Brain pericyte (primary cell): ENCODE measurements at places on chromosomes 2 and 18.
A peak's percentile ranks its signal among the peaks of the same experiment; 100 is the strongest.

DNA sequence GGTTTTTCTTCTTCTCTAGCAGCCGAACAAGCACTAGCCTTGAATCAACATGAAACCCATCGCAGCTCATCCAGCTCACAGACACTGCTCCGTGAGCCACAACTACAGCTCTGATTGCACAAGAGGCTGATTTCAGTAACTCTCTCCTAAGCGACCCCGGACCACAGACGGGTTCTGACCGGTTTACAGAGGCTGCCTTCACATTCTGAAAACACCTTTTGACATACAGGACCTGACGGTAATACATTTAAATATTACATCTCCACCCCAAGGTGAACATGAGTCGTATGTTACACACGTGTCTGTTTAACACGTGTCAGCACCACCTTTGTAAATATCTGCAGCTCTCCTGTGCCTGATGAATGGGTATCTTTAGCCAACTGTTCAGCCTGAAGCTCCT lies 120.7 kb downstream of the TMEM18 start:
- no peak for DNase-seq

- no peak for DNase-seq
These were observed 12.0 kb upstream of the DARS1 start for GRCh38 chr2:135997380-135997779.

GRCh38 chr18:36786686-36787085 lies 42.1 kb downstream of the TPGS2 start:
- no peak for DNase-seq

DNA sequence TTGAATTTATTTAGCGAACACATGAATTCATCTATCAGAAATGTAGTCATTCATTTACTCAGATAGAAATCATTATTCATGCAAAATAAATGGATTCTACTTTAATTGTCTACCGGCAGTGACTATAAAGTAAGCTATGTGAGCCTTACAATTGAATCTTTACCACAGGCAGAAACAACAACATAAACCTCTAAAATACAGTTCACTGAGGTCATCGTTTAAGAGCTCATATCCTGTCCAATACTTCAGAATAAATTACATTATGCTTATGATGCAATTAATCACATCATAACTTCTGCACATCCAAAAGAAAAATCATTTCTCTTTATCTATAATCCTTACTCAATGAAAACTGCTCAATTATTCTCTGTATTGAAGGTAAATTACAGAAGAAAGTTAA lies 244.7 kb downstream of the HNMT start:
- no peak for DNase-seq

DNA sequence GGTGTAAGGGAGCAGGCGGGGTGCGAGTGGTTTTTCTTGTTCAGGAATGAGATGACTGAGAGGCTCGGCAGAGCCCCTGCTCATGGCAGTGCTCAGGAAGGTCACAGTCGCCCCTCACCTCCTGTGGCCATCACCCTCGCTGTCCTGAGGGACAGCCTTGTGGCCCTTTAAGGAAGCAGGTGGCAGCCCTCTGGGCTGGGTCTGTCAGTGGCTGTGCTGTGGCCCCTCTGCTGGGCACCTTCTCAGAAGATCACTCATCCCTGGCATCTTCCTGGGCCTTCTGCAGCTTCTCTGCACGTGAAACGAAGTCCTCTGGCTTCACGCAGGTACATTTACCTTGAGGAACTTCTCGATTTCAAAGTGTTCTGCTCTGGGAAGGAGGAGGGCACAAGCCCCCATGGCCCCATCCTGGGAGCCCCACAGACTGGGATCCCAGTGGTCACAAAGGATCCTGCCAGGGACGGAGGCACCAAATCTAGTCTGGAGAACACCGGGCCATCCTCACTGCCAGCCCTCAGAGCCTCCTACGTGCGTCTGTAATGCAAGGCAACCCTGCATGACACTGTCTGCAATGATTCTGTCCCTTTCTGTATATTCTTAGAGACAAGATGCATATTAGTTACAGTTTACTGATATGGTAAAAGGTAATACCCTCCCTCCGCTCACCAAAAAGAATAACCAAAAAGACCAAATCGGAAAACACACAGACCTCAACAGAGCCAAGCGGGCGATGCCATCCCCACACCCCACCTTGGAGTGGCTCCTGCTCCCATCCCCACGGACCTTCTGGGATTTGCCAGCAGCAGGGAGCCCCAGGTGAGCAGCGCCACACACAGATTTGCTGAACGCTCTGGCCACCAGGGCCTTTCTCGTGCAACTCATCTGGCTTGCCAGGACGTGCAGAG lies 25.9 kb upstream of the FAHD2A start:
- DNase-seq: no peak

GRCh38 chr18:27717816-27718215 lies 459.1 kb downstream of the CDH2 start:
- DNase-seq: no peak

GRCh38 chr18:5424903-5425664 lies 118.7 kb downstream of the EPB41L3 start:
- peak; percentile 11 for DNase-seq

- no peak for DNase-seq
These were observed 917 bp downstream of the MPPE1 start for GRCh38 chr18:11906926-11907874.

DNA sequence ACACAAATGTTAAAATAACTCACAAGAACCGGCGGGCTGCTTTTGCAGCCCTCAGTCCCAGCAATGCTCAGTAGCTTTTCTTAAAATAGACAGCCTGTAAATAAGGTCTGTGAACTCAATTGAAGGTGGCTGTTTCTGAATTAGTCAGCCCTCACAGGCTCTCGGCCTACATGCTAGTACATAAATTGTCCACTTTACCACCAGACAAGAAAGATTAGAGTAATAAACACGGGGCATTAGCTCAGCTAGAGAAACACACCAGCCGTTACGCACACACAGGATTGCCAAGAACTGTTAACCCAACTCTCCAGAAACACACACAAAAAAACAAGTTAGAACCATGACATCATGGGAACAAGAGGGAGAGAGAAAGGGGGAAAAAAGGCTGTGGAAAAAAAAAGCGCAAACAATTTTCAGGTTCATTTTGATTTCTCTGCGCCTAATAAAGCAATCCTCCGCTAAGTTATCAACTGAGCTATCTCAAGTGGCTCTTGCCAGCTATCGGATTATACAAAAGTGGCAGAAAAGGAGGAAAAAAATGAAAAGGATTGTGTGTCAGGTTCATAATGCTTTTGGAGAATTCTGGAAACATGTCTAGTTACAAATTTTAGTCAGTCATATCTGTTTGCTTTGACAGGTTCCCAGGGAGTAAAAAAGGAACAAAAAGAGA lies 89.1 kb downstream of the ZEB2 start:
- DNase-seq: no peak

GRCh38 chr18:48419277-48420022 lies 10.3 kb upstream of the ZBTB7C start:
- no peak for DNase-seq

GRCh38 chr2:45909677-45910191 lies 258.3 kb downstream of the PRKCE start:
- DNase-seq: no peak

- DNase-seq: peak; percentile 47
These were observed 263.8 kb downstream of the PHLPP1 start for GRCh38 chr18:62979176-62979575.

- no peak for DNase-seq
These were observed 26.1 kb downstream of the ADCY3 start for GRCh38 chr2:24893934-24894333.

DNA sequence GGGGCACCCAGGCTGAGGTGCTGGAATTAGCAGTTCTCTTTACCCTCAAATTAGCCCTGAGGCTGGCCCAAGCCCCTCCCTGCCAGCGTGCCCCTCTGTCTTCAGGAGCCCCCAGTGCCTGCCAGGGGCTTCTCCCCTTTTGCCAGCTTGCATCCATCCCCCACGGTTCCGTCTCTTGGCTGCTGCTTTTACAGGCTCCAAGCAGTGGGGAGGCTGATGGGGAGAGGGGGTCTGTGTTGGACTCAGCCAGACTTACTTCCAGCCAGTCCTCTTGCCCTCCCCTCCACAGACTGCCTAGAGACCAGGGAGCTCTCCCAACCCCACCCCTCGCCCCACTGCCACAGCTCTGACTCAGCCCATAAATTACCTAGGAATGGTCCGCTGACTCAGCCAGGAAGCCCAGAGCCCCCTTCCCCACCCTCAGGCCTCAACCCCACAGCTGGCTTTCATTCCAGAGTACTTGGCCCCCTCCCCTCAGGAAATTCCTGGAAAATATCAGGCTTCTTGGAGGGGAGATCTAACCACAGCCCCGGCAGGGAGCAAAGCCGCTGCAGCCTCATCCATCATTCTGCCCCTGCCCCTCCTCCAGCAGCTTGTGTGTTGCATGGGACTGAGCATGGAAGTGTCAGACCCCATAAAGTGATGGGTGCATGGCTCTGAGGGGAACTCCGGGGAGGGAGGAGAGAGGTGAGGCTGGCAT lies 184.6 kb downstream of the ZFP36L2 start:
- DNase-seq: peak; percentile 79

DNA sequence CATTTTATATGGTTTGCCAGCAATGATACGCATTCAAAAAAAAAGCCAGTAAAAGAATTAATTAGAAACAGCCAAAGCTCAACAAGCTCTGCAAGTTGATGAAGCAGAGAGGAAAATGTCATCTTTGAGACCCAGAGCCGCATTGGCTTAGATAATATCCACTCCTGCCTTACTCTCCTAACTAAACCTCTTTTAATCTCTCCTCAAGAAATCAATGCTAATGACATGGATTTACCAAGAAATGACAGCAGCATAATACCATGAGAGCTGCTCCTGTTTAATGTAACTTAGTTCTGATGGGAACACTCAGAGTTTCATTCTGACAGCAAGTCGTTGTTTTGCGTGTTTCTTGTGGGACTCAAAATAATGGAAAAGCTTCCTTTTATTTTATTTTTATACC lies 1099.4 kb upstream of the PIK3C3 start:
- DNase-seq: no peak

DNA sequence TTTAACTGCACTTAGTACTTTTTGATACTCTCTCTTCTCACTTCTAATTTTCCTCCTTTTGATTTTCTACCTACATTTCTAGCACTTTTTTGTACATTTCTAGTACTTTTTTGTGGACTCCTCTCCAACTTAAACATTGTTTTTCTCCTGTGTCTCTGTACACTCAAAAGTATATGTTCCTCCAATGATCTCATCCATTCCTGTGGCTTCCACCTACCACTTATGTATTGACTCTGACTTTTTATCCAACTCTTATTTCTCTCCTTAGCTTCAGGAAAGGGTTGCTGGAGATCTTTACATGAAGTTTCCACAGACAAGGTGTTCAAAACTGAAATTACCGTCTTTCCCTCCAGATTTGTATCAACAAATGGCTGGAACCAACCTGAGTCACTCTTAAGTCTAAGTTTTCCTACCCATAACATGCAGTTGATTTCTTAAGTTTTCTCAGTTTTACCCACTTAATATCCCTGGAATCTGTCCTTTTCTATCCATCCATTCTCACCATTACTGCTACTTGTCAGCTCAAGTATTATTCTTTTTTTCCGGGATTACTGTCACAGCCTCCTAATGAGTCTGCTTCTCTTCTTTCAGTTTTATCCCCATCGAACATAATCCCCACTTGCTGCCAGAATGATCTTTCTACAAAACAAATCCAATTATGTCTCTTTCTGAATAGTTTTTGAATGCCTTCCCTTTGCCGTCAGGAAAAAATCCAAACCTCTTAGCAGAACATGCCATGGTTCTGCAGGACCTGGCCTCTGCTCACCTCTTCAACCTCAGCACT lies 22.6 kb upstream of the PELI1 start:
- no peak for DNase-seq

GRCh38 chr18:60021556-60021955 lies 121.8 kb downstream of the PMAIP1 start:
- no peak for DNase-seq

DNA sequence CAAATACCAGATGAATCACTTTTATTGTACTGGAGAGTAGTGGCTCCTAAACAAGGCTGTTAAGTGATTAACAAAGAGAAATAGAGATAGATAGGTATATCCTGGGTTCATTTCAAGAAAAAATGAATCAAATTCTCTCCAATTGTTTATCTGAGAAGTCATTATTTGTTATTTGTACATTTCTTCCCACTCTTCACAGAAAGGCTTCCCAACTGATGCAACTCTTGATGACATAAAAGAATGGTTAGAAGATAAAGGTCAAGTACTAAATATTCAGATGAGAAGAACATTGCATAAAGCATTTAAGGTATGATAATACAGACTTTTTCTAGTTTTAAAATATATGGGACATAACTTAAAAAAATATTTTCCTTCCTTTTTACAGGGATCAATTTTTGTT lies 7.9 kb downstream of the SSB start:
- no peak for DNase-seq

DNA sequence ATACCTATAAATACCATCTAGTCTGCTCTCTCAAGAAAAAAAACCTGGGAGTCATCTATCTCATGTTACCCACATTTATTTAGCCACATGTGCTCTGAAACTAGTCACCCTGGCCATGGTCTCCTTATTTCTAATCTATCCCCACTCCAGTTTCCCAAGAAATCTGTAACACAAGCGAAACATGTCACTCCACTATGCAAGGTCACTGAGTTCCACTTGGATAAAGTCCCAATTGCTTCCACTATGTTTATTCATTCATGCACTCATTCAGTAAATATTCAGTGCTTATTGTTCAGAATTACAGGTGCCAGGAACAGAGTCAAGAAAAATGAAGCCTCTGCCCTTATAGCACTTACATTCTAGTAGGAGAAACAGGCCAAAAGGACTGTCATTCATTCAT lies 369.4 kb upstream of the CYRIA start:
- no peak for DNase-seq

DNA sequence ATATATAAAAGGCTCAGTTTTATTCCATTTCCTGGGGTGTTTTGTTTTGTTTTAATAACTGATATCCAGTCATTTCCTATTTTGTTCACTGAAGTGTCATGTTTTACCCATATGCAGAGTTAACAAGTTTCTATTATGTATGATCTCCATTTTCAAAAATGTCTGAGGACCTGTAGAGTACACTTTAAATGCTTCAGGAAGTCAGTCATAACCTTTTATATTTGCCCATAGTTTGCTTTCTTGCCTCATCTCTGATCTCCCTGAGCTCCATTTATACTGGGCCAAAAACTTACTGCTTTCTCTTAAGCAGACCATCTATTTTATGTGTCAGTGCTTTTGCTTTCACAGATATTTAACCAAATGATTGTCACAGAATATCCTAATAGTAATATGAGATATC lies 278.7 kb downstream of the MBD5 start:
- DNase-seq: no peak
